Stimulated activated CD8-positive, alpha-beta memory T cell treated with anti-CD3 and anti-CD28 coated beads, Interleukin-7, amount 100 ng/mL, for 1 hour (primary cell): ENCODE measurements at places on chromosomes 6 and 20.
A peak's percentile ranks its signal among the peaks of the same experiment; 100 is the strongest.

DNA sequence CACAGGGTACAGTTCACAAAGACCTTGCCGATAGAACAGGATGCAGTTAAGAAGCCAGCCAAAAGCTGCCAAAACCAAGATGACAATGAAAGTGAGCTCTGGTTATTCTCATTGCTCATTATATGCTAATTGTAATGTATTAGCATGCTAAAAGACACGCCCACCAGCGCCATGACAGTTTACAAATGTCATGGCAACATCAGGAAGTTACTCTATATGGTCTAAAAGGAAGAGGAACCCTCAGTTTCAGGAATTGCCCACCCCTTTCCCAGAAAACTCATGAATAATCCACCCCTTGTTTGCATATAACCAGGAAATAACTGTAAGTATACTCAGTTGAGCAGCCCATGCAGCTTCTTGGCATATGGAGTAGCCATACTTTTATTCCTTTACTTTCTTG lies 748.7 kb downstream of the QKI start:
- no peak for DNase-seq

GRCh38 chr6:39411465-39411864 lies 89.0 kb upstream of the KCNK16 start:
- DNase-seq, result no peak

DNA sequence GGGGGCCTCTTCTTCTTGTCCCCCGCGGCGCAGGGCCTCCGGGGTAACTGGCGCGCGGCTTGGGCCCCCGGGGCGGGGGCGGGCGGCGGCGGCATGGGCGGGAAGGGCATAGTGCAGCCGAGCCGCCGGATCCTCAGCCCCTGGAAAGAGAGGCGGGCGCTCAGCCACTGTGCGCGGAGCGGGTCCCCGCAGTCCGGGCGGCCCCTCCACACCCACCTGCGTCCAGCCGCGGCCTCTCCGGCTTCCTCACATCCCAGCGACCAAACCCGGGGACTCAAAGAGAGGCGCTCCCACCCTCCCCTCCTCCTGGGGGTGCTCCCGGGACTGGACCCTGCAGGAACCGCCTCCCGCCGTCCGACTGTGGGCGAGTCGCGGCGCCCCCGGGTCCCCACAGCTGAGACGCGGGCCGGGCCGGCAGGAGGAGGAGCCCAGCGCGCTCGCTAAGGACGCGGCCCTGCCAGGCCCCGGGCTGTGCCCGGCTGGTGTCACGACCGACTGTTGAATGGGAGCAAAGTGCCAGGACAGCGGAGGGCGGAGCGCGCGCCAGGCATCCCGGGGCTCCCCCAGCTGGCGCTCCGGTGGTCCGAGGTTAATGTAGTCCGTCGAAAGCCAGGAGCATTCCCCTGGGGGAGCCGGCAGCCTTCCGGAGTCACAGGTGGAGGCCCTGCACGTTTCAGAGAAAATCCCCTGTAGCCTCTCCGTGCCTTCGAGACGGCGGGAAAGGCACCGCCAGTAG lies at the start of gene PRR18:
Gene PRR18 (minus strand): TSS at position 360 of the 736 bp plus-strand sequence. CDS start 250 bp downstream, at position 110.
- DNase-seq, result no peak

DNA sequence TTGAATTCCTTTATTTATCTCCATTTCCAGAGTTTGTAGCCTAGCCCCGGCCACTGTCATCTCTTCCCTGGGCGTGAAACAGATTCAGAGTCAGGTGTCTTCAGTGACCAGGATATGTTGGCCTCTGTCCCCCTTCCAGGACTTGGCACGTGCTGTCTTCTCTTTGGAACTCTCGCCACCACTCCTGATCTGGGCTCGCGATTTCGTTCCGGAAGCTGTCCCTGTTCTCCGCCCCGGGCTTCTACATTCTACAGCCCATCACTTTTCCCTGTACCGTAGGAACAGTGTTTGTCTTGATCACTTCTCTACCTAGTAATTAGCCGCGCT lies 739 bp downstream of the GSS start:
- no peak for DNase-seq

GRCh38 chr6:137975188-137975940 lies 108.3 kb downstream of the TNFAIP3 start:
- DNase-seq, result no peak

DNA sequence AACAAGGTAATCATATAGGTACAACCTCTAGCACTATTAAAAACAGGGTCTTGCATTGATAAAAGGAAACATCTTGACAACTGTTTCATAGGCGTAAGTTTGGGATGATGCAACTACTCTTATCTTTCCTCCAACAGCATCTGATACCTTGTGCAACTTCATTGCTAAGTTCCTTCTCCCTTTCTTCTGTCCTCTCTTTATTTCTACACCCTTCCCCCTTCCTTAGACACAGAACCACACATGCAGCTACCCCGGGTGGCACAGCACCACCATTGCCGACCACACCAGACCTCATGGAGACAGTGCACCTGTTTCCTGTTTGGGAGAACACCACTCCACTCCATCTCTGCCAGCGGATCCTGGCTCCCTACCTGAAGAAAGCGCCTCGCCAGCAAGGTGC lies 14.4 kb downstream of the MYB start:
- DNase-seq, result no peak

DNA sequence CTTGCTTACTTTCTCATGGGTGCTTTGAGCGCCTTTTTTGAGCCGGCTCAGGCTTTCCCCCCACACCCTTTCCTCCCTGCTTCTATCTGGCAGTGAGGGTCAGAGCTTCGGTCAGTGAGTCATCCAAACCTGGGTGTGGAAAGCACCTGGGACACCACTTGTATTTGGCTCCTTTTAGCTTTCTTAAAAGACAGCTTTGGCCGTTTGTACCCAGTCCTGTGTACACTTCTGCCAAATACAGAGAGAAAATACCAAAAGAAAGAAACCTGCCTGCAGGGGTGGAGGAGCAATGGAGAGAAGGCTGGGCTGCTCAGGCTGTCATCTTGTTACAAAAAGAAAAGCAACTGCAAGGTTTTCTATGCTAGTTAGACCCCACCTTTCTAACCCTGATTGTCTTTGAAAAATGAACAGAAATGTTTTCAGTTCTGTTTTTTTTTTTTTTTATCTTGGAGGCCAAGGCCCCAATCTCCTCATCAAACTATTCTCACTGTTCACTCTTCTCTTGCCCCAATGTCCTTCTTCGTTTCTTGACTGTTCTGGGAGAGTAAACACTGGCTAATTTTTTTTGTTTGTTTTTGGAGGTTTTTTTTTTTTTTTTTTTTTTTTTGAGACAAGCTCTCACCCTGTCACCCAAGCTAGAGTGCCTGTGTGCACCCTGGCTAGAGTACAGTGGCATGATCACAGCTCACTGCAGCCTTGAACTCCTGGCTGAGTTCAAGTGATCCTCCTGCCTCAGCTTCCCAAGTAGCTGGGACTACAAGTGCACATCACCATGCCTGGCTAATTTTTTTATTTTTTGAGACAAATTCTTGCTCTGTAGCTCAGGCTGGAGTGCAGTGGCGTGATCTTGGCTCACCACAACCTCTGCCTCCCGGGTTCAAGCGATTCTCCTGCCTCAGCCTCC lies 76.4 kb downstream of the SSR1 start:
- DNase-seq, result no peak

DNA sequence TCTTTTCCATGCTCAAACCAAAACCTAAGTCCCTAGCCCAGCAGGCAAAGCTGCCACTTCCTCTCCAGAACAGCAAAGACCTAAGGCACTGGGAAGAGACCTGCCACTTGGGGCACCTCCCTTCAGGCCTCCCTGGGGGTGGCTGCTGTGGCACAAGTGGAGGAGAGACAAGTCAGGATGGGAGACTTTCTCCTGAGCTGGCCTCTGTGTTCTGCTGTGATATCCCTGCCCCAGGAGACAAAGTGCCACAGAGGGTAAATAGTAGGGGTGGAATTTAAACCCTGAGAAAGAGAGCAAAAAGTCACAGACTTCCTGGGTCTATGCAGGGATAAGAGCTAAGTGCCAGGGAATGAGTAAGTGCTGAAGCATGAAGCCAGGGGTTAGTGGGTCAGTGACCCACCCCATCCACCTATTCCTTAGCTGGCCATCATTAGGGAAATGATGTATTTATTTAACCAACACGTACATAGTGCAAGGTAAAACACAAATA lies 84.2 kb downstream of the MRPL14 start:
- DNase-seq, result no peak

GRCh38 chr20:878511-879307 lies 37.4 kb downstream of the ANGPT4 start:
- DNase-seq, result no peak

DNA sequence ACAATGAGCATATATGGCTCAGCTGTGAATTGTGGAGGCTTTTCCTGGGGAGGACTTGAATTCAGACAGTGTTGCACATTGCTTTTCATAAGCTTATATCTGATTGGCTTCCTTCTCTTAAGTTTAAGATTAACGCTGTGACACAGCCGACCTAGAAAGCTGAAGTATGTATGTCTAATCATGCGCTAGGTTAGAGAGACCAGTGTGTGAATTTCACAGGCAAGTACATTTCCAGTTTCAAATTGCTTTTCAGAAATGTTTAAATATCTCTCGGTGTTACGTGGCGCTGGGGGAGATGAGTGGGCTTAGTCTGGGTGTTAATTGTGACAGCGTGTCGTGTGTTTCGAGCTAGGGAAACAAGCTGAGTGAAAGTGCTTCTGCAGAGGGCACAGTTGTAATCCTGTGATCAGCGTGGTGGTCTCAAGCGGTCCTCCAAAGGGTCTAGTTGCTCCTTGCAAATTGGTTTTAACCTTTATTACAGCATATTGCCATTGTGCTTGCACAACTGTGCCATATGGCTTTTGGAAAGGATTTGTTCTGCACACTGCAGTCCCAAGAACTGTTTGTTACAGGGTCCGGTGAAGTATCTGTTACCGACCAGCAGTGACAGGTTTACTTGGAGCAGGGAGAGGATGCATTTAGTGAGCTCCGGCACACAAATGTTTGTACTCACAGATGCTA lies 166.6 kb downstream of the SASH1 start:
- no peak for DNase-seq

DNA sequence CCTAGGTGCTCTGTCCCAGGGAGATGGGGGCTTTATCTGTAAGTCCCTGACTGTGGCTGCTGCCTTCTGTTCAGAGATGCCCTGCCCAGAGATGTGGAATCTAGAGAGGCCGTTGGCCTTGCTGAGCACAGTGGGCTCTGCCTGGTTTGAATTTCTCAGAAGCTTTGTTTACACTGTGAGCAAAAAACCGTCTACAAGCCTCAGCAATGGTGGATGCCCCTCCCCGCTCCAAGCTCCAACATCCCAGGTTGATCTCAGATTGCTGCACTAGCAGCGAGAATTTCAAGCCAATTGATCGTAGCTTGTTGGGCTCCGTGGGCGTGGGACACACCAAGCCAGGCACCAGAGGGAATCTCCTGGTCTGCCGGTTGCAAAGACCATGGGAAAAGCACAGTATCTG lies 16.3 kb upstream of the RPP40 start:
- DNase-seq, result no peak

DNA sequence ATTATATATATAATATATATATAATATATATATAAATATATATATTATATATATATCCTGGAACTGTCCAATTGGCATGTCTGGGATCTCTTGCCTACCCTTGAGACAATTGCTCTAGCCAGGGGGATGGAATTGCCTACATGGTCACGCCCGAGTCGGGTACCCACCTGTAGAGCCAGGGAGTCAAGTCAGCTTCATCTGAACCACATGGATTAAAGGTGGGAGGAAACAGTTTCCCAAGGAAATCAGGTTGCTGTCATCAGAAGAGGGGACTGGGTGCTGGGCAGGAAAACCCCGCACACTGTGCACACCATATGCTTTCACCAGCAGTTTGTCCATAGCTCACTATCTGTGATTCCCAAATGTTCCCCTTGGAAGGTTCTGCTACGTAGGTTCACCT lies 252.5 kb upstream of the NOX3 start:
- DNase-seq, result no peak

DNA sequence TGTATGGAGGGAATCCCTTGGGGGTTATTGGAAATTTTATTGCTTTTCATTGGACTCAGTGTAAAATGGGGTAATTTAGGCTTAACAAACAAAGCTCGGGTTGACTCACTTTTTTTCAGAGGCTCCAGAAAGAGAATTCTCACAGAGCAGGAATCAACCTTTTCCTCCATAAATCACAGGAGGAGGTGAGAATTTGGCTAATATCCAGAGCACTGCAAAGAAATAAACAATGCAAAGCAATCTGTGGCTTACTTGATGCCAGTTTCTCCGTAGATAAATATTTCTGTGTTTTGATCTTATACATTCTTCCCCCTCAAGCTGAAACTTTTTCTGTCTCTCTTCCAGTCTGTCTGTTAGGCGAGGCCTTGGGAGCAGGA lies 176.6 kb downstream of the TSHZ2 start:
- no peak for DNase-seq

GRCh38 chr6:16124198-16125180 lies 4.4 kb upstream of the MYLIP start:
- no peak for DNase-seq

GRCh38 chr20:14069796-14070195 lies 74.5 kb downstream of the MACROD2 start:
- no peak for DNase-seq

GRCh38 chr20:52289956-52290565 lies 98.5 kb upstream of the ZFP64 start:
- no peak for DNase-seq

- no peak for DNase-seq
Measured at GRCh38 chr20:23096097-23096496, 10.0 kb upstream of the CD93 start.

DNA sequence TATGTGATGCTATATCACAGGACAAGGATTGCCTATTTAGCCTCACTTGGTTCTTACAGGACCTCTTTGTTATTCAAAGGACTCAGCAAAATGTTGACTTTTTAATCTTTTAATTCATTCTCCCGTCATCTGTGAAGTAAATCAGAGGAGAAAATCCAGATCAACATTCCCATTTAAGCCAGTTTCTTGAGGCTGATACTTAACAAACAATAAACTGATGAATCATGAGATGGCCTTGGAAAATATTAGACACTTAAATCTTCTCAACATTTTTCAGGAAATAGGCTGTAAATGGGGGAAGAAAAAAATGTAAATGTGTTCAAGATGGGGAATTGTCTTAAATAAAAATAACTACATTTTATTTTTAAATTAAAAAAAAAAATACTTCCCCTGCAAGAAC lies 55.9 kb upstream of the UBR2 start:
- no peak for DNase-seq

GRCh38 chr6:31272836-31273626 lies 1.1 kb upstream of the HLA-C start:
- no peak for DNase-seq

- peak; percentile 71 for DNase-seq
Measured at GRCh38 chr6:41591859-41592502, 45.8 kb downstream of the FOXP4 start.

DNA sequence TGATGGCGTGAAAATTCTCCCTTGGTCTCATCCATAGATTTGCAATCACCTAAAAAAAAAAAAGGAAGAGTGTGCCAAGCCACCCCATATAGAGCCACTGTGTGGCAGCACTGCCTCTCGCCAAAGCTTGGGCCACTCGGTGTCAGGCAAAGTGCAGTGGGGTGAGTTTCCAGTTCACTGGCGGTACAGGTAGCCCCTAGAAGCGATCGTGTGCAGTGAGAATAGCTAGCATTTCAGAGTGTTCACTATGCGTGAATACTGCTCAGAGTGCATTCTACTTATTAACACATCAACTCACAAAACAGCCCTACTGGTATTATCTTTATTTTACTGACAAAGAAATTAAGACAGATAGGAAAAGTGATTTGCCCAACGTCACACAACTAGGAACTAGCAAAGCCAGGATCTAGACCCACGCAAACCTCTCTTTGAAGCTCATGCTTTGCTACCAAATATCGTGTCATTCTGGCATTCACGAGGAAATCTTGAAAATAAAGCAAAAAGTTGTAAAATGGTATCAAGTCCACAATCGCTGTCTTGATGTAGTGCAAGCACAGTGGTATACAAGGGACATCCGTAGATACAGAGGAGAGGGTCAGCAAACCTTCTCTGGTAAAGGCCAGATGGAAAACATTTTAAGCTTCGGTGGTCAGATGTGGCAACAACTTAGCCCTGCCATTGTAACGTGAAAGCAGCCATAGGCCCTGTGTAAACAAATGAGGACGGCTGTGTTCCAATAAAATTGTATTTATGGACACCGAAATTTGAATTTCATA lies 10.4 kb upstream of the GCNT2 start:
- no peak for DNase-seq
